ENCODE measurements at places on chromosomes 2 and 18.

DNA sequence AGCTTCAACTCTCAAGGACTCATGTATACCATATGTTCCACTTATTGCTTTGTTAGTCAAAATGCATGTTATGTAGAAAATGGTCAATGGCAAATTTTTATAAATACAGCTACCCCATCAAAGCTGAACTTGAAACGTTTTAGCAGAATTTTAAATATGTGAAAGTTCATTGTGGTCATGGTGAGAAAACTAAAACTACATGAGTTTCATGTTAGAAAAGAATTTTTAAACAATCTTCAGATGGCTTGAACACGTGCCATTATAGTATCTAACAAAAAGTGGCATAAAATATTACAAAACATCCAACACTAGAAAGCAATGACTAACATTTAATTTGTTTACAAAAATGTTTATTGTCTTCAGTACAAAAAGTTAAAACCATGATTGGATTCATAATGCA is 246.0 kb upstream of the KCNJ3 start:
- no peak for DNase-seq

DNA sequence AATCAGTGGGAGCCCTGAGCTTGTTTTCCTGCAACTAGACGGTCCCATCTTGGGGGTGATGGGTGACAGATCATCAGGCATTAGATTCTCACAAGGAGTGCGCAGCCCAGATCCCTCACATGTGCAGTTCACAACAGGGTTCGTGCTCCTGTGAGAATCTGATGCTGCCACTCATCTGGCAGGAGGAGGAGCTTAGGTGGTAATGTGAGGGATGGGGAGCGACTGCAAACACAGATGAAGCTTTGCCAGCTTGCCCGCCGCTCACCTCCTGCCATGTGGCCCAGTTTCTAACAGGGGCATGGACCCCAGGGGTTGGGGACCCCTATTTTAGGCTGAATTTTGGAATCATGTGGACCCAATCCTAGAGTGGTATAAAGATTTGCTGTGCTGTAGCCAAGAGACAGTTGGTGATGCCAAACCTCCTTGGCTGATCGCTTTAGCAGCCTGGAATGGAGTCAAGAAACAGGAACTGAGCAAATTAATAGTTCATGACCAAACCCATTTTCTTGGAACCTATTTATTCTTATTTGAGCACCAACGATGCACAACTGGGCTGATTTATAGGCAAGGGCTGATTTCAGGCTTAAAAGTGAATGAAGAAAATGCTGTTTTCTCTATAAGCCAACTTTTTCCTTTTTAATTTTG is 25.7 kb downstream of the LPIN1 start:
- no peak for DNase-seq

DNA sequence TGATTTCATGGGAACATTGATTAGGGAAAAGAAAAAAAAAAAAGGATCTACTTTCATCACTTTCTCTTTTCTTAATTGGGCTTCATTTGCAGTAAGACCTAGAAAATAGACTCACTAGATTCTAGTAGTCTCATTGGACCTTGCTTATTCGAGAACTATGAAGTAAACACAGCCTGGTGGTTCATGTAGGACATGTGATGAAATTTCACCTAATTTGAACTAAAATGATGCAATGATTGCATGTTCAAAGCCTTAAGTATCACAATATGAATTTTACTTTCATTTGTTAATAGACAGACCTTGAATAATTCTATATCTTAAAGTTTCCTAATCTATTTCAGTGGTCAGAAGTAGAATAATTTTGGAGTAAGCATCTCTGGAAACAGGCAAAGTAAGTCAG is 688.9 kb upstream of the NRXN1 start:
- DNase-seq, result no peak

- no peak for DNase-seq
These were observed 36.7 kb downstream of the TMEM37 start for GRCh38 chr2:119468154-119468955.

- DNase-seq, result no peak
These were observed 23.5 kb downstream of the GPR35 start for GRCh38 chr2:240648650-240649275.

DNA sequence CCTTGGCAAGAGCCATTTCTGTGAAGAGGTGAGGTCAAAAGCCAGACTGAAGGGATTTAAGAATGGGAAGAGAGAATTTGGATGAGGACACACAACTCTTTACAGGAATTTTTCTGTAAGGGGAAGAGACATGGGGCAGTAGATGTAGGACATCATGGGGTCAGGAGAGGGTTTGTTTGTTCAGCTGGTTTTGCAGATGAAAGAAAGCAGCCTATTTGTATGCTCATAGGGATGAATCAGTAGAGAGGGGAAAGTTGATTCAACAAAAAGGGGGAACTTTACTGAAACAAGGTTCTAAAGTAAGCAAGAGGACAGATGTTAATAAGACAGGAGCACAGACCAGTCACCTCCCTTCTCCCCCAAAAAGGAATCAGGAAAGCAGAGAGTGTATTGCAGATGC is 11.2 kb downstream of the SCG2 start:
- DNase-seq, result no peak

GRCh38 chr2:75356865-75357264 is 157.5 kb upstream of the TACR1 start:
- no peak for DNase-seq

DNA sequence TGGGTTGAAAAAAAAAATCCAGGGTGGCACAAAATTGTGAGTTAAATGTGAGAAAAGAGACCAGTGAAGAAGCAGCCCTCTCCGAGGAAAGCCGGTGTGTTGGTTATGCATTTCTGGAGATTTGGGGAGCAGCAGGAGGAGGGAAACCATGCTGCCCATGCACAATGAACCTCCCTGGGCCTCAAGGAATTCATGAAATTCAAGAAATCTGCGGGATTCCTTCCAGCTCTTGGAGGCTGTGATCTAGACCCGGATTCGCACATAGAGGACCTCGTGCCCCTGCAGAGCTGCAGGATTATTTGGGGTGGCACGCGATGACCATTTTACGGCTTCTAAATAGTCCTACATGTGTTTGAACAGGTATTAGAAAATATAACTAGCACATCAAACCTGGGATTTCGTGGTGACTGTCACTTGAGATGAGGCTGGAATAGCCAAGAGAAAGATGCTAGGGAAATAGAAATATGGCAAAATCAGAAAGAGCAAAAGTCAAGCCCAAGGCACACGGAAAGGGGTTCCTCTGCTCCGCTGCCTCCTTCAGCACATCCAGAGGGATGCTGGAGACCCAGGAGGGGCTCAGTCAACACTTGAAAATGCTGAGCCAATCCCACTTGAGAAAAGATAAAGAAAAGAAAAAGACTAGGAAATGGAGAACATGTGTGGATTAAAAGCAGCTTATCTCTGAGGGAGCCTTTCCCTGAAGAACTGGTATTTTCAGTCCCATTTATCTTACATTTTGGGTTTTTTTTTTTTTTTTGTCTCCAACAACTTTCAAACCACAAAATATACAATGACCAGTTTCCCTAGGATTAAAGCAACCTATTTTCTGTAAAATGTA is 22.0 kb downstream of the KCTD1 start:
- DNase-seq, result no peak

DNA sequence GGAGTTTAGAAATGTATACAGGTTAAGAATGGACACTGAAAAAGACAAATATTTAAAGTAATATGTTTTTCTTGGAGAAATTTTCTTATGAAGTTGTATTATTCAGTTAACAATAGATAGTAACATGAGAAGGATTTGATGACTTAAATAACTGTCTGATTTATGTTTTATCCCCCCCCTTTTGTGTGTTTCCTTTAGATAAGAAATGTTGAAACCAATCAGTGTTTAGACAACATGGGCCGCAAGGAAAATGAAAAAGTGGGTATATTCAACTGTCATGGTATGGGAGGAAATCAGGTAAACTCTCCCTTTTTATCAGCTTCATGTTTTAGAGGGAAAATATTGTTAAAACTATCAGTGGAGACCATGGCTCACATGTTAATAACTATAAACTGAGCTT is 289.7 kb upstream of the KCNJ3 start:
- DNase-seq, result no peak

DNA sequence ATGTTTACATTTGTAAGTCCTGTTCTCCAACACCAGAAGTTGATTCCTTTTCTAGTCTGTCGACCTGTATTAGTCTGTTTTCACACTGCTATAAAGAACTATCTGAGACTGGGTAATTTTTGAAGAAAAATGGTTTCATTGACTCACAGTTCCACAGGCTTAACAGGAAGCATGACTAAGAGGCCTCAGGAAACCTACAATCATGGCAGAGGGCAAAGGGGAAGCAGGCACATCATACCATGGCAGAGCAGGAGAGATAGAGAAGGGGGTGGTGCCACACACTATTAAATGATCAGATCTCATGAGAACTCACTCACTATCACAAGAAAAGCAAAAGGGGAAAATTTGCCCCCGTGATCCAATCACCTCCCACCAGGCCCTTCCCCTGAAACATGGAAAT is 112.8 kb upstream of the MAP3K20 start:
- no peak for DNase-seq

- no peak for DNase-seq
These were observed 52.6 kb downstream of the SLC40A1 start for GRCh38 chr2:189527812-189528592.

Data from HTR-8/SVneo (cell line).